AG09319 (cell line): ENCODE measurements at places on chromosomes 1 and 21.

DNA sequence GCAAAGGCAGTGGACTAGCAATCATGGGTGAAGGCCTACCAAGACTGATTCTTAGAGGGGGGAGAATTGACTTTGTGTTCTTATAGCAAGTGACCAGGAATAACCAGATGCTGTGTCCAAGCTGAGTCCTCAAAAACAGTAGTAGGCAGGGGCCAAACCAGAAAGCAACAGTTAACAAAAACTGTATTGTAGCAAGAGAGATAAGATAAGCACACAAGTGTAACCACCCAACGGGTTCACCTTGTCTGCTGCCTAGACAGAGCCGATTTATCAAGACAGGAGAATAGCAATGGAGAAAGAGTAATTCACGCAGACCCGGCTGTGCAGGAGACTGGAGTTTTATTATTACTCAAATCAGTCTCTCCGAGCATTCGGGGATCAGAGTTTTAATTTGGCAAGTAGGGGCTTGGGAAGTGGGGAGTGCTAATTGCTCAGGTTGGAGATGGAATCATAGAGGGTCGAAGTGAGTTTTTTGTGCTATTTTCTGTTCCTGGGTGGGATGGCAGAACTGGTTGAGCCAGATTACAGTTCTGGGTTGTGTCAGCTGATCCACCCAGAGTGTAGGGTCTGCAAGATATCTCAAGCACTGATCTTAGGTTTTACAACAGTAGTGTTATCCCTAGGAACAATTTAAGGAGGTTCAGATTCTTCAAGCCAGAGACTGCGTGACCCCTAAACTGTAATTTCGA lies 8.3 kb upstream of the CSRP1 start:
- no peak for DNase-seq

DNA sequence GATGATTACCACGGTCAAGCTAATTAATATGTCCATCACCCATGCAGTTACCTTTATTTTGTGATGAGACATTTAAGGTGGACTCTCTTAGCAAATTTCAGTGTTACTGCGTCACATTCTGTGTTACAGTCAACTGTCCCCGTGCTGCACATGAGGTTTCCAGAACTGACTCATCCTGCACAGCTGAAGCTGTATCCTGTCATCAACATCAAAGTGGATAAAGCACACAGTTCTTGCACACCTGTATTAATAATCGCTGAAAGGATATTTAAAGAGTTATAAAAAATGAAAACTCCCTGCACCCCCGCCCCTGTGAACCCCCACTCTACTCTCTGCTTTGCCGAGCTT lies 3.4 kb upstream of the KRTAP10-5 start:
- no peak for DNase-seq

GRCh38 chr1:33519240-33519884 lies 46.9 kb downstream of the ZSCAN20 start:
- no peak for DNase-seq

DNA sequence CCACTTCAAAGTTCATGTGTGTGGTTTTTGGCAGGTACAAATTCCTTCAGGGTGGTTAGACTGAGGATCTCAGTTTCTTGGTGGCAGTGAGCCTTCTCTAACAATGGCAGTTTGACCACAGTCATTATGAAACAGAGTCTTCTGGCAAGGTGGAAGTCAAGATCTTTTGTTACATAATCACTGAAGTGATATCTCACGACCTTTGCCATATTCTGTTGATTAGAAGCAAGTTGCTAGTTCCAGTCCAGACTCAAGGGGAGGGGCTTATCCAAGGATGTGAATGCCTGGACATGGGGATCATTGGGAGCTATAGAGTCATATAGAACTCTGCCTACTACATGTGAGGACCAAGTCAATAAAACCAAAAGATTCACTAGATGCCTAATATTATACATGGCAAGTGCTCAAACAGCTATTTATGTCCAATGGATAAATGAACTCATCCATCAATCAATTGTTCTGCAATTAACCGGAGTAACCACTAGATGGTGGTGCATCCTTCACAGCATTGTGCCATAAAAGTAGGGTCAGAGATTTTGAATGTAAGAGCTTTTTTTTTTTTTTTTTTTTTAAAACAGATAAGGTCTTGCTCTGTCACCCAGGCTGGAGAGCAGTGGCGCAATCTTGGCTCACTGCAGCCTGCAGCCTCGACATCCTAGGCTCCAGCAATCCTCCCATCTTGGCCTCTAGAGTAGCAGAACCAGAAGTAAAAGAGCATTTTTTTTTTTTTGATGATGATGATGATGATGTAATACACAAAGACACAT lies 131.9 kb downstream of the CRB1 start:
- no peak for DNase-seq

DNA sequence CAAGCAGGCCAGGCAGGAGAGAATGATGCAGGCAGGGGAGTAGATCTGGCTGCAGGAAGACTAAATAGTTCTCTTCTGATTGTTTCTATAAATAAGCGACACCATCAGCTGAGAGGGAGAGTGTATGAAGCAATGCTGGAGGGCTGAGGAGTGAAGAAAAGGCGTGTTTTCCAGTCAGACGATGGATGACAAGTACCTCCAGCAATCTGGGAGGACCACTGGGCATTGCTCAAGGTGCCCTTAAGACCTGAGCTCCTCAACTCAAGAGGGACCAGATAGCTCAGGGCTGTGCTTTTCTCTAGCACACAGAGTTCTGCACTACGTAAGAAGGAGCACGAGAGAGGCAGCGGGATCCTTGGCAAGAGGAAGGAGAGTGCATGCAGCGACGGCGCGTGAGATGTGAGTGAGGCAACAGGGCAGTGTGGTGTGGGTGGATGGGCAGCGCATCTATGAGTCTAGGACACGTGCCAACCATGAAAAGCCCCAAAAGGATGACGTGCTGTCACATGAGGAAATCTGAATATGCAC lies 36.0 kb downstream of the PABPC4 start:
- no peak for DNase-seq

- no peak for DNase-seq
Observed at GRCh38 chr1:241964550-241965282, 7.1 kb downstream of the BECN2 start.

GRCh38 chr21:31366825-31367224 lies 22.8 kb upstream of the TIAM1 start:
- DNase-seq: no peak

- DNase-seq: no peak
Observed at GRCh38 chr1:156119503-156120209, 5.1 kb downstream of the LMNA start.

DNA sequence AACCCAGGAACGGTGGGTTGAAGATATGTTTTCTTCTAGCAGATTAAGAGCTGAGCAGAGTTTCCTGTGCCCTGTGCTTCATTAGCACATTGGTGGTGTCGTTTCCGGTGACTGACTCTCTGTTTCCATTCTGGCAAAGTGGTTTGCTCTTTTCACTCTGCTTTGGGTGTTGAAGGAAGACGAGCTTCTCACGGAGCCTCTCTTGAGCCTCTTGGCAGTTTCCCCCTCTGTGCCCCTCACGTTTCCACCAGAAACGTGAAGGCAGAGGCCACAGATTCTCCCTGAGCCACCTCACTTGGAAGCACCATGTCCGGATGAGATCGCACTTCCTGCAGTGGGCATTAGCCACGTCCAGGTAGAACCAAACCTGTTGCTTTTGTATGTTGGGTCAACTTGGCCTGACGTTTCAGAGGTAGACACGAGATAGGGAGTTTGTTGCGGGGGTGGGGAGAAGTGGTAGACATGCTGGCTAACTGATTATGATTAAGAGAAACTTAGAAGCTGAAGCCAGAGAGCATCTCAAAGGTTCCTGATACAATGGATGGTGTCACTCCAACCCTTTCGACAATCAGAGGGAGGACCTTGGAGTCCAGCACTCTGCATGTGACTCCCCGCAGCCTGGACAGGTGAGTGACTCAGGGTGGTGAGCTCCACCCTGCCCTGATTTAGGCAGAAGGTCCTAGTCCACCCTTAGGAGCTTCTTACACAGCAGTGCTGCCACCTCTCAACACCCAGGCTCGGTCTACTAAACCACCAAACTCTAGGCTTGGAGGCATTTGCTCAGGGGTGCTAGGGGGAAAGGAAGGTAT lies at the start of gene LAX1:
Gene LAX1 (plus strand): TSS at position 155 of the 809 bp plus-strand sequence. CDS start 383 bp downstream, at position 538.
- no peak for DNase-seq

GRCh38 chr1:145846201-145846612 lies 777 bp downstream of the NUDT17 start:
- no peak for DNase-seq

- DNase-seq: no peak
Observed at GRCh38 chr1:18917071-18917799, 14.9 kb upstream of the ALDH4A1 start.

GRCh38 chr1:15899266-15899665 lies 51.8 kb downstream of the SPEN start:
- DNase-seq: no peak

DNA sequence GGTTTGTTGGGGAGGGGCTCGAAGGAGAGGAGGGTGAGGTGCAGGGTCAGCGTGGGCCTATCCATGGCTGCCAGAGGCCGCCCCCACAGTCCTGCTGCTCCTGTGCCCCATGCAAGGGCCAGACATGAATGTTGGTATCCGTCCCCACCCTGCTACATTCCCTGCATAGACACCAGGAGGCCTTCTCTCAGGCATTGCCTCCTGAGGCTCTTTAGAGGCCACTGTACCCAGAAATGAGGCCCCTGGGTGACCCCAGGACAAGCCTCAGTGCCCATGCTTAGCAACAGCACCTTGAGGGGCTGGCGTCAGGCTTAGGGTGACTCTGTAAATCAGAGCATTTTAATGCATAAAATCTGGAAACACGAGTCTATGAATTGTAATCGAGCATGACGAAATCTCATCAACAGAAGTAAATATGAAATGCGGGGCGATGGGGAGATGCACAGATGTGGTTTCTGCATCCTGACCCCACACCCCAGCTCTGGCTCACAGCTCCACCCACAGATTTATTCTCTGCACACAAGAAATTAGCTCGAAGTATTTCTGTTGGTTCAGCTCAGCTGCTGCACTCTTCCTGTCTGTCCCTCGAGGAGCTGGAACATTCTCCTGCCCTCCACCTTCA lies 124.0 kb upstream of the CSF3R start:
- DNase-seq: no peak

DNA sequence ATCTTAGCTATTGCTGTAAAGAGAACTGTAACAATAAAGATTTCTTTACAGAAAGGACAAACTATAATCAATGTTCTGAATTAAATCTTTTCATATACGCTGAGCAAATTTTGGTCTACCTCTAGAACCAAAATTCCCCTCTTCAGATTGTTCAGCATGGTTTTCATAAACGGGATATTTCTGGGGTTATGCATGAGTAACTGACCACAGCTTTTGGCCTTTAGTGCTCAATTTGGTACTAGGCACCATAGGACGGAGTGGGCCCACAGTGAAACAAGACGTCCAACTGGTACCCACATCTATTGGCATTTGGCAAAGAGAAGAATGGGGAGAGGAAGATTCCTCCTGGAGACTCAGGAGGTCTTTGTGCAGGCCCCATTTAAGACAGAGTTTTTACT lies 184.5 kb downstream of the TGFBR3 start:
- DNase-seq: no peak

DNA sequence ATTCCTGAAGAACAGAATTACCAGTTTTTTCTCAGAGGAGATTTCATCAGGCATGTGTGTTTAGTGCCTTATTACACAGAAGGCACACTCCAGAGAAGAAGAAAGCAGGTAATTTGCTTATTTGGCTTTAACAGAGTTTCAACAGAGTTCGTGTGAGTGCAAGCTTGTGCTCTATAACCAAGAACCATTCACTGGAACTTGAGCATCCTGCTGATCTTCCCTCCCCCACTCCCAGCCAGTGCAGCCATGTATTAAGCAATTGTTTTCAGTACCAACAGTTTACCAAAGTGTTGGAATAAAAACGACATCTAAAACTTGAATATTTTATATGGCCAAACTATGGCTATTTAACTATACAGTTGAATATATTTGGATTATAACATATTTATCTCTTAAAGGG lies 4.3 kb downstream of the MGST3 start:
- no peak for DNase-seq

DNA sequence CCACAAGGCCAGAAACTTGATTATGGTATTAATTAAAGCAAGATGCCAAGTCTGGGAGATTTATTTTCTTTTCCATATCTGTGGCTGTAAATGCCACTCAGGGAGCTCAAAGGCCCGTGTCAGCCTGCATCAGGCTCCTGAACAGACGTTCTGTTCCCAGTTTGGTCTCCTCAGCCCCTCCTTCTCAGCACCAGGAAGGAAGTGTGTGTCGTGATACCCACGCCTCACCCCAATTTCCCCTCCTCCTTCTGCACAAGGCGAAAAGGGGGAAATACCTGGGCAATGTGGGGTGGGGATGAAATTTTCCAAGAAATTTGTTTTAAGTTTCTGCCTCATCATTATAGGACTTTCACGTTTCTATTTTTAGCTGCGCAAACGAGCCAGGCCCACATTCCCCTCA lies 112.0 kb downstream of the SYF2 start:
- DNase-seq: no peak

- DNase-seq: no peak
Observed at GRCh38 chr1:89382479-89382878, 18.6 kb downstream of the GBP6 start.

DNA sequence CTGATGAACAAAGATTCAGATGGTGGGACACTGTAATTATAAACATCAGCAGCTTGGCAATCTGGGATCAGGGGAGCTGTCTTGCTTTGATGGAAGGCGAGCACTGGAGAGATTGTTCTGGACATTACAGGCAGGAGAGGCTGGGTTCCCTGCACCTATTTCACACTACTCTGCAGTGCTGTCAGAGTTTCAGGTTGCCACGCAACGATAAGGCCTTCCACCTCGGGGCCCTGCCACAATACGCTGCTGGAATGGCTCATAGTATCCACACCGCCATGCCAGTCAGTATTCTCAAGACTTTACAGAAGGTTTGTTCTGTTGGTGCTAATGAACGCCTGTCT lies 96.8 kb downstream of the GLIS1 start:
- no peak for DNase-seq

- peak; percentile 1 for DNase-seq
Observed at GRCh38 chr1:226365831-226366231, 42.1 kb downstream of the PARP1 start.

DNA sequence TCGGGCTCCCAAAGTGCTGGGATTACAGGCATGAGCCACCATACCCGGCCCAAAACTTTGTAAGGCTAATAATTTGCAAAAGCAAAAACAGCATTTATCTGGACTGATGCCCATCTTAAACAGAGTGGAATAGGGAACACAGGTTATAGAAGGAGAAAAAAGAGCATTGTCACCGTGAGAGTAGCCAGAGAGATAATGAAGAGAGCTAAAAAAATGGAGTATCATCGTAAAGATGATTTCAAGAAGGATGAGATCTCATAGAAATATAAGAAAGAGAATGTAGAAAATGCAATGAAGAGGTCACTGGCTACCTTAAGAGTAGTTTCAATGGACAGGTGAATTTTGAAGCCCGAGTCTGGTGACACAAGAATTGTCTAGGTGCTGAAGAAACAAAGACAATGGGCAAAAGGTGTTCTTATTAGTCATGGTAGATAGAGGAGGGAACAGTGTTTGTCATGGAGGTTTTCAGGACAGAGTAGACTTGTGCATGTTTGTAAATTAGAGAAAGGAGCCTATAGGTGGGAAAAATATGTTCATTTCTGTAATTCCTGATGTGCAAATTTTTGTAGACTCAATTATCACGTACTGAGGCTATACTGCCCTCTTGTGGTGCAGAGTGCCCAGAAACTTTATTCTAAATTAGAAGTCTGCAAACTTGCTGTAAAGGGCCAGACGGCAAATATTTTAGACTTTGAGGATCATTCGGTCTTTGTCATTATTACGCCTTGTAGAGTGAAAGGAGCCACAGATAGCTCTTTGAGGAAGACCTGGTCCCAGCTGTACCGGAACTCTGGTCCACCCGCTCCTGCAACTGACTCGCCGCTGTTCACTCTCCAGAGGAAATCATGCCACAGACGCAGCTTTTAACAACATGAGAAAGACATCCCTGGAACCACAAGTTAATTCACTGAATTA lies 8.1 kb upstream of the TMEM183A start:
- DNase-seq: peak; percentile 2

- no peak for DNase-seq
Observed at GRCh38 chr1:50973875-50974617, 4.0 kb downstream of the CDKN2C start.
